ENCODE measurements at places on chromosomes 2 and 18.

DNA sequence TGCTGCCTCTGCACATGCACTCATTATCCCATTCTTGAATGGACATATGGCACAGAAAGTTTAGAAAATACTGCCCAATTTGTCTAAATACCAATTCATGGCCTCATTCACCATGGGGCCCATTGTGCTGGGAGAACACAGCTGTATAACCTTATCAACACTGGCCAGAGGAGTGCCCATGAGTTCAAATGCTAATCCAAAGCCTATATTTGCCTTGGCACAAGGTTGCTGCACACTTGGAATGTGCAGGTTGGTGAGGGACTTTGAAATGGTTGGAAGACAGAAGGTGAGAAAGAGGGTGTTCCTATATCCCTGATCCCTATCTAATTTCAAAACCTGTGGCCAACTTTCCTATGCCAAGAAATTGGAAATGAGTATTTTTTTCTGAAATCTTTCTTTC is 693.9 kb upstream of the ID2 start:
- DNase-seq: no peak

DNA sequence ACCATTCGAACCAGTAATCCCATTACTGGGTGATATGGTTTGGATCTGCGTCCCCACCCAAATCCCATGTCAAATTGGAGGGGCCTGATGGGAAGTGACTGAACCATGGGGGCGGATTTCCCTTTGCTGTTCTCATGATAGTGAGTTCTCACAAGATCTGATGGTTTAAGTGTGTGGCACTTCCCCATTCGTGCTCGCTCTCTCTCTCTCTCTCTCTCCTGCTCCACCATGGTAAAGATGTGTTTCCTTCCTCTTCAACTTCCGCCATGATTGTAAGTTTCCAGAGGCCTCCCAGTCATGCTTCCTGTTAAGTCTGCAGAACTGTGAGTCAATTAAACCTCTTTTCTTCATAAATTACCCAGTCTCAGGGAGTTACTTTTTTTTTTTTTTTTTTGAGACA is 62.6 kb downstream of the NBAS start:
- no peak for DNase-seq

DNA sequence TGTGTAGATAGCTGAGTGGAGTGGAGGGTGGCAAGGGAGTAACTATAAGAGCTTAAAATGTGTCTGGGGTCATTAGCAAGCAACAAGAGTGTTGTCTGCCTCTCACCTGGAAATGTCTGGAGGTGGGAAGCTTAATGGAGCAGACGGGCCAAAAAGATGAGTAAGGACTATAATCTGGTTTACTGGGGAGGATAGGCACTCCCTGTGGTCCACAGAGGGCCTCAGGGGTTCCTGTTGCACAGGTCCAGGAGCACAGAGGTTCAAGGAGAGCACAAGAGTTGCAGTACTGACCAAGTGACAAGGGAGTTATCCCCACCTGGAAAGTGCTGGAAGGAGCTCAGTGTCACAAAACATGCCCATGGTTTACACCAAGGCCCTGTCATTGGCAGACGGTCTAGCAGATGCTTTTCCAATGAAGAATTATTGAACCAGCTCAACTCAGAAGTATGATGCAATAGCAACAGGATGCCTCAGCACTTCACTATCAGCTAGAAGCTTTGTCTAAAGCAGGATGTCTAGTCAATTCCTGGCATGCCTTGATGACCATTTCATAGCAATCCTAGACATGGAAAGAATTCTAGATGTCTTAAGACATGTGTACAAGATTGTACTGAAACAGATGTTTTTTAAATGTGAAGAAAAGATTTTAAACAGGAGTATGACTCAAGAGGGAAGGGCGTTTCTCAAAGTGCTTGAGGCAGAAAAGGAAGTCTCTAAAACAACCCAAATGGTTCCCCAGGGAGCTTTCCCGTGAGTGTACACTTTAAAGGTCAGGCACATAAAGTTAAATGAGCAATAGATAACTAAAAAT is 62.9 kb upstream of the SERPINE2 start:
- no peak for DNase-seq

DNA sequence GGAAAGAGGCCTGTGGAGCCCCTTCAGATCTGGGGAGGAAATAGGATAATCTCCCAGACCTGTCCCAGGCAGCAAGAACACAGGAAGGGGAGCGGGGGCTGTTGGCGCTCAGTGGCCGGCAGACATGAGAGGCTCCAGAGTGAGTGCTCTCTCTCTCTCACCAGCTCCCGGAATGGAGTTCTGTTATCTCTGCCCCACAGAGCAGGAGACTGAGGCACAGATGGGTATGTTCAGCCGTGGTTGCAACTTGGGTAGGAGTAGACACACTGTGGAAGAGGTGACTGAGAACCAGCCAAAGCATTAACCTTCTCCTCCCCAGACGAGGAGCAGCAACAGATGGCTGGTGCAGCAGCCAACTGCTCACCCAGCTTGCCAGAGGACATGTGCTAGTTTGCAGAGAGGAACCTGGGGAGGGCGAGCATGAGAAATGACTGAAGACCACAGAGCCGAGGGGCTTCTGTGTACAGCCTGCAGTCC is 82.0 kb downstream of the NRP2 start:
- DNase-seq: no peak

- DNase-seq: no peak
These were observed 45.3 kb downstream of the HADHB start for GRCh38 chr2:26290001-26290400.

GRCh38 chr2:100957996-100958653 is 44.0 kb upstream of the RPL31 start:
- DNase-seq: no peak

- DNase-seq: no peak
These were observed 208.4 kb downstream of the LNPK start for GRCh38 chr2:175793648-175794047.

- no peak for DNase-seq
These were observed 34.9 kb downstream of the TEX44 start for GRCh38 chr2:231627384-231628120.

DNA sequence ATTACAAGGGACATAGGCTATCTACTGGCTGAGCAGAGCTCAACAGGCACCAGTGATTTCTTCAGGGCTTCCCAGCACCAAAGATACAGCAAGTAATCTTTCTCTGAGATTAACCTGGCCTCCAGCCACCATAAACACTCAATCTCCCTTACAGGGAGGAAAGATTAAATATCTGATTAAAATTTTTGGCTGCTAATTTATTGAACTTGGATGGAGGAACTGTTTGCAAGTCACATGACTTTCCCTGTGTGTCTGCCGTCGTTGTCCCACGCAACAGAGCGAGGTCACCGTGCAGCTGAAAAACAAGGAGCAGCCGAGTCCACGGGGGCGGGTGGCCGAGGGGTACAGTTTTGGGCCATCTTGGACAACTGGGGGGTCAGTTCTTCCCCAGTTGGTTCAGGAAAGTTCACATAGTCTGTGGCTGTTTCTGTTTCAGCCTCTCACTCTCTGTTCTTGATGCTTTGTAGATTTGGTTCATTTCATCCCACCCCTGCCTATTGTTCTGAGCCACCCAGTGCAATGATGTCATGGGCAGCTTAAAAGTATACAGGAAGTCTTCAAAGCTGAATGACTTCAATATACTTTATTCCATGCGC is 186.8 kb upstream of the CTAGE1 start:
- no peak for DNase-seq

- DNase-seq: no peak
These were observed 29.0 kb upstream of the GIGYF2 start for GRCh38 chr2:232667989-232668583.
